ENCODE measurements at places on chromosomes 6 and 20.

- DNase-seq = no peak
Observed at GRCh38 chr20:54419531-54419930, 55.9 kb upstream of the DOK5 start.

- no peak for DNase-seq
Observed at GRCh38 chr6:117818449-117818848, 88.6 kb upstream of the SLC35F1 start.

- DNase-seq = no peak
Observed at GRCh38 chr6:126380072-126380583, 40.2 kb downstream of the CENPW start.

DNA sequence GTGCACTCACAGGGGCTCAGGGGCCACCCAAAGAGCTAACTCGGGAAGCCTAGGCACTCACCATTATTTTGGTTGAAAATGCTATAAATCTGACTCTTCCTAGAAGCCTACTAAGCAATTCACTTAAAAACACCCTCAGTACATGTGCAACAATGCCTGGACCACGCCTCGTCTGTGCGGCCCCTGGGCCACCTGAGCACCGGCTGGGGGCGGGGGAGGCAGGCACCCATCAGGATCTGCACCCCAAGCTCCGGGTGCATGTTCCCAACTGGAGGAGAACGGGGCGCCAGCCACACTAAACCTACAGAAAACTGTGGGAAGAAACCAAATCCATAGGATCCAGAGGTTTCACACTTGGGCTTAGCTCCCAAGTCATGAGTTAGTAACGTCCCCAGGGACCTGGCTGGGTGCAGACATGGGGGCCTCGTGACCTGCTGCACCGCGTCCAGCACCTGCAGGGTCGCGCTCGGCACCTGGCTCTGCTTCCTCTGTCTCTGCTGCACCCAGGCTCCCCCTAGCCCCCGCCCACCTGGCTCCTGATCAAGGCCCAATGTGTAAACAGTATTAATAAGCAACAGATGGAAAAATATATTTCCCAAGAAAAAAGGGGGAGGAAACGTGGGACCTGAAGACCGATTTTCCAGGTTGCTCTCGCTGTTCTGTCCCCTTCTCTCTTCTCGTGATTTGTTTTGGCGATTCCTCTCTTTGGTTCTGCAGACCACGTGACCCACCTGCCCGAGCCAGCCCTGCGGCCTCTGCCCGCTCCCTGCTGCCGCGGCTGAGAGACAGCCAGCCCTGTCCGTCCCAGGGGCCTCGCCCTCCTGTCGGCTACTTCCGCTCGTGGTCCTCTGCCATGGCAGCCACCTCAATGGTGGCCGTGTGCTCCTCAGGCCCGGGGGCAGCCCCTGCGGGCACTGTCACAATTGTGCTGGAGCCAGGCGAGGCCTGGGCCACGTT is 15.5 kb upstream of the HELZ2 start:
- DNase-seq = no peak

- peak; percentile 36 for DNase-seq
Observed at GRCh38 chr6:73382462-73383113, 12.0 kb upstream of the DDX43 start.

- no peak for DNase-seq
Observed at GRCh38 chr20:59643615-59644061, 39.3 kb downstream of the PHACTR3 start.

DNA sequence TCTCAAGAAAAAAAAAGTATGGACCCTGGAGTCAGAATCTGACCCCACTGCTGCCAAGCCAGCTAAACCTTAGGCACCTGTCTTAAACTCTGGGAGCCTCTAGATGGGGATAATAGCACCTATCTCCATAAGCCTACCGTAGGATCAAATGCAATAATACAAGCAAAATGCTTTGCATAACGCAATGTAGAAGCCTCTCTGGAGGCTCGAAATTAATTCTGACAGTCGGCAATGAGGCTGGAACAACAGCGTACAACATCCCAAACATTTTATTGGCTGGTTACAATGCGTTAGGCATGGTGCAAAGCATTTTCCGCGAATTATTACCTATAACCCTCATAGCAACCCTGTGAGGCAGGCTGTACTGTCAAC is 521 bp downstream of the CDK5RAP1 start:
- peak; percentile 37 for DNase-seq

- peak; percentile 24 for DNase-seq
Observed at GRCh38 chr20:20224806-20225205, 143.1 kb upstream of the INSM1 start.

DNA sequence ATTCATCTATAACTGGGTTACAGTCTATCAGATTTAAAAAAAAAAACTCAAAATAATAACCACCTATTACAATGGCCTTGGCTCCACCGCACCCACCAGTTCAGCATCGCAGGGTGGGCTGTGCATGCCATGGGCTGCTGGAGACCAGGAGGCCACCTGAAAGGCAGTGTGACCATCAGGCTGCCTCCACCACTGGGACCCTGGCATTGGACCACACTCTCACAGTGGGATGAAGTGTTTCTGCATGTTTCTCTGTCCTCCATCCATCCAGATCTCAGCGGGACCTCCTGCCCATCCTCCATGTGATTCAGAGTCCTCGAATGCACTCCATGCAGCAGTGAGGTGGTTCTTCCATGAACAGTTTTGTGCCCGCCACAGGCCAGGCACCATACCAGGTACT is 206.1 kb upstream of the CST7 start:
- no peak for DNase-seq

DNA sequence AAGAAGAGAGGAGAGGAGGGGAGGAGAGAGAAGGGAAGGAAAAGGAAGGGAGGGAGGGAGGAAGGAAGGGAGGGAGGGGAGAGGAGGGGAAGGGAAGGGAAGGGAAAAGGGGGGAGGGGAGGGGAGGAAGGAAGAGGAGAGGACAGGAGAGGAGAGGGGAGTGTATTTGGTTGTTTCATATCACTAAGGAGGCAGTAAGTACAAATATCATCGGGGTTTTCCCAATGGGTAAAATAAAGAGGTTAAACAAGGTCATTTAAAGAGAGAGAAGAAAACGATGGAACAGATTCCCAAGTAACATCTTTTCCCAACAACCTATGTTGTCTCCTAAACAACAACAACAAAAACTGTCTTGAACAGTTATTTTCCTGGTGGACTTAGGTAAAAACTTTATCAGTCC is 43.6 kb downstream of the MBOAT1 start:
- no peak for DNase-seq

GRCh38 chr6:119174085-119174445 is 95.6 kb upstream of the FAM184A start:
- DNase-seq = no peak

GRCh38 chr6:46279874-46280273 is 109.1 kb upstream of the ENPP5 start:
- DNase-seq = peak; percentile 13

- DNase-seq = no peak
Observed at GRCh38 chr6:62528894-62529526, 243.0 kb upstream of the KHDRBS2 start.
